ENCODE measurements at places on chromosomes 5 and 9.

DNA sequence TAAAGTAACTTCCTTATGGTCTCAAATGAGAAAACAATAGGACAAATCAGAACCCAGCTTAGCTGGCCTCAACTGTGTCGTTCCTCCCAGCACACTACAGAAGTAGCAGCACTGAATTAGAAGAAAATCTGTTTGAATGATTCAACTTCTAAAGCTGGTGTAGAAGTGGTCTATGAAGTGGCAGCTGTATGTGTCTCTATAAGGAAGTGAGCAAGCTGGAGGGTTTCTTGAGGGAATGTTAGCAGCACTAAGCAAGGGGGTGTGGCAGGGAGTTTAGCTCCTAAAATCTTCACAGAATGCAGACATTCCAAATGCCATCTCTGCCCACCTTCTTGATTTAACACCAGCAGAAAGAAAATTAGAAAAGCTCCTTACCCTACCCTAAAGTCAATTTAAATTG is 4.1 kb downstream of the KLF9 start:
- DNase-seq = peak; percentile 29

DNA sequence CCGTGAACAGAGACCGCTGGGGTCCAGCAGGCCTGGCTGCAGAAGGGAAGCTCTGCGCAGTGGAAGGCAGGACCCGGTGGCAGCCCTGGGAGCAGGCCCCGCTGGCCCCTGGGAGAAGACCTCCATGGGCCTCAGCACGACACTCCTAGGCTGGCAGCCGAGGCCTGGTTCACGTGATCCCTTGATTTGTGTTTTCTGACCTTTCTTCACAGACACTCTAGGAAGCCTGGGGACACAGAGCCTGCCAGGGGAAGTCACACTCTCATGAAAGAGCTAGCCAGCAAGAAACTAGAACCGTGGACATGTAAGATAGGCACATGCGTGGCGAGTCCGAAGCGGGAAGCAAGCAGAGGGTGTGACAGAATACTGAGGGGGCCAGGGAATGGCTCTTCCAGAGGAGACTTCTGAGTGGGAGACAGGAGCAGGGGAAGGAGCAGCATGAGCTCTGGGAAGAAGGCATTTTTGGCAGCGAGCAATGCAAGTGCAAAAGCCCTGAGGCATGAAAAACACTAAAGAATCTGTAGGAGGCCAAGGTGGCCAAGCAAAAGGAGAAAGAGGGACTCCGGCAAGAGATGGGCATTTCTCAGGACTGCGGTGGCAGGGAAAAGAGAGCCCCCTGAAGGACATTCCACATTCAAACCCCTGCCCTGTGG is 26.6 kb upstream of the IL17B start:
- no peak for DNase-seq

GRCh38 chr9:137116027-137116507 is 1.5 kb upstream of the DPP7 start:
- no peak for DNase-seq

DNA sequence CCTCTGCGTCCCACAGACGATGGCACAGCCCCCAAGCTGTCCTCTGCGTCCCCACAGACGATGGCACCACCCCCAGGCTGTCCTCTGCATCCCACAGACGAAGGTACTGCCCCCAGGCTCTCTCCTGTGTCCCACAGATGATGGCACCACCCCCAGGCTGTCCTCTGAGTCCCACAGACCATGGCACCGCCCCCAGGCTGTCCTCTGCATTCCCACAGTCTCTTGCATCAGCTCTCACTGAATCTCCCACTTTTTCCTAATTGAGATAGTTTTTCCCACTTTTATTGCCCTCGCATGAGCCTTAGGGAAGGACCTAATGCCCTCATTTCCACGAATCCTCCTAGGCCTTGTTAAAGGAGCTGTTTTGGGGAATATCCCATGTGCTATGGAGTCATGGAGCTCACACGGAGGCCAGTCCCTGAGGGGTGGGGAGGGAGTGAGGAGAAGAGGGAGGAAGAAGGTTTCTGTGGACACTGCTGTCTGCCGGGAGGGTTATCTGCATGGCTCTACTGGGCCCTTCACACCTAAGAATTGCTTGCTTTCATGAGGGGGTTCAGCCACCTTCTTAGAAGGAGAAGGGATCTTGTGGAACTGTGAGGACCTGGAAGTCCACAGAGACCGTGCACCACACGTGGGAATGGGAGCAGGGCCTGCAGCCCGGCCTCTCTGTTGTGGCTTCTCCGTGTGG is 58.2 kb upstream of the PTCH1 start:
- no peak for DNase-seq

GRCh38 chr9:76651119-76651705 is 113.0 kb upstream of the PCA3 start:
- DNase-seq = no peak

DNA sequence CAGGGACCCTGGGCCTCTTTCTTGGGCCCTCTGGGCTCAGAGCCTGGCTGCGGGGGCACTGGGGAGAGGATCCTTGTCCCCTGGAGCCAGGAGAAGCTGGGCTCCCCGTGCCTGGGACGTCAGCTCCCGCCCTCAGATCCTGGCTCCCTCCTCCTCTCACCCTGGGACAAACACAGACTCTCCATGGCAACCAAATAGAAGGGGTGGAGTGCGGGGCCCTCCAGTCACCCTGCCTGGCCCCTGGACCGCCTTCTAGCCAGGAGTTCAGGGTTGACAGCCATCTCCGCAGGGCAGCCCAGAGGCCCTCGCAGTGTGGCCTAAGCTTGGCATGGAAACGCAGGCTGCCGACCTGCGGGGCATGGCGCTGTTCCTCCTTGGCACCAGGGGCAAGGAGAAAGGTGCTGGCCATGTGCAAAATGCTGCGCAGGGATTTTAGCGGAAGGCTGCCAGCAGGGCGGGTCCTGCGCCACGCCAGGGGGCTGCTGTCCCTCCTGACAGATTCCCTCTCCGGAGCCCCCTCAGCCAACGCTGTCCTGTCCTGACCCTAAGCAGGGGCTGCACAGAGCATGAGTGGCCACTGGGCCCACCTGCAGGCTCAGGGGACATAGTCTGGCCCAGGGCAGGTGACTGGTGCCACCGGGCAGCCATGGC is 1.0 kb downstream of the ZDHHC11 start:
- no peak for DNase-seq

- no peak for DNase-seq
Measured at GRCh38 chr9:120252248-120252647, 327.7 kb downstream of the CDK5RAP2 start.

DNA sequence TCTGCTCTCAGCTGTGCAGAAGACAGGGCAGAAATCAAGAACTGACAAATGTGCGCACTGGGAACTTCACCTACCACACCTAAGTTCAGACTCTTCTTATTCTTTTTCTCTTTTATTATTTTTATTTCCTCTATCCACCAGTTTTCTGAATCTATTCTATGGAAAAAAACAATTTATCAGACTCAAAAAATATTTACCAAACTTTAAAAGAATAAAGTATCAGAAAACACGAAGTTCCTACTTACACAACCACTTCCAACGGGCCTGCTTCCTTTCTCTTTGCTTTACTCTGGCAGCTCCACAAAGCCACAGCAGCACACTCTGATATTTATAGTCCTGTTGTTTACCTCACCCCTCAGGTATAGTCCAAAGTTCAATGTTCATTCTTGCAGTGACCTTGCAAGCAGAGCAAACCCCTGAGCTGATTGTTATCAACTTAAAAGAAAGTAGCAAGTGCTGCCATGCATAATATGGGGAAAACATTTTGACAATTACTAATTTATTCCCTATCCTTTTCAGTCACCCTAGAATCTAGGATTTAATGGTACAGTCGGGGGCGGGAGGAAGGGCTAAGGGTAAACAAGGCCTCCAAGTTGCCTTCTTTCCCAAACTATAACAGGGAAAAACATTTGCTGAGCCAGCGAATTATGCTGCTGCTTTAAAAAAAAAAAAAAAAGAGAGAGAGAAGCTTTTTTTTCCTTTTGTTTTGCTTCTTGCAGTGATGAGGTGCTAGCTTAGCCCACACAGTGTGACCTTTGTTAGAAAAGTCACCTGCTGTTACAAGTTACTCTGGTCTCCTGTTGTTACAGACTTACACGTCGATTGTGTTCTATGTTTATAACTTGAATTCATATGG is at the start of gene SELENOP:
Gene SELENOP, minus strand, starts transcription at position 302 of the 856 bp plus-strand sequence. CDS start 3,539 bp downstream, outside the sequence.
- DNase-seq = no peak

GRCh38 chr5:128038643-128039042 is 44.9 kb upstream of the SLC12A2 start:
- peak; percentile 67 for DNase-seq

DNA sequence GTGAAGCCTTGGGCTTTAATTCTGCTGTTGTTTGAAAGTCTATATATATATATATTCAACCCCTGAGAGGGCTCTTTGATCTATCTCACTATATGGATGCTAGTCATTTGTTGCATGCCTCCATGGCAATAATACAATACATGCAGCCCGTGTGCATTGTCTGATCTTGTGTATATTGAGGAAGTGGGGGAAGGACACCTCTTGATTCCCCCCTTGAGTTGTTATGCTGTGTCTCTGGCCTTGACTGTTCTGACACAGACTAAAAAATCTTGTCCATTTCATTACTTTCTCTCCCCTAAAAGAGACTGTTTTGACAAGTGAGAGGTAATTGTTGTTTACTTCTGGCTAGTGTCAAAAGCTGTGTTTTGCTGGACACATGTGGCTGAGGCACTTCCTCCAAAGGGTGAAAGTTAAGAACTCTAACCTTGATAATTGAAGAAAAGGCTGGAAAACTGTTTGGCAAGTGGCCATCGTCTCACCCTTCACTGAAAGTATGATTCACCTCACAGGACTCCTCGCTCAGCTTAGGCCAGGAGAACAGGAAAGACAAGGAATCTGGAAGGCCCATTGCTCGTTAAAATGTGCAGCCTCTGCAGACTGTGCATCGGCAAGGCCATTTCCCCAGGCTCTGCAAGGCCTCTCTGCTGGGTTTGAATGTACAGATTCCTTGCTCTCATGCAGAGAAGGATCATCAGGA is 304.0 kb downstream of the PRELID2 start:
- DNase-seq = peak; percentile 80

DNA sequence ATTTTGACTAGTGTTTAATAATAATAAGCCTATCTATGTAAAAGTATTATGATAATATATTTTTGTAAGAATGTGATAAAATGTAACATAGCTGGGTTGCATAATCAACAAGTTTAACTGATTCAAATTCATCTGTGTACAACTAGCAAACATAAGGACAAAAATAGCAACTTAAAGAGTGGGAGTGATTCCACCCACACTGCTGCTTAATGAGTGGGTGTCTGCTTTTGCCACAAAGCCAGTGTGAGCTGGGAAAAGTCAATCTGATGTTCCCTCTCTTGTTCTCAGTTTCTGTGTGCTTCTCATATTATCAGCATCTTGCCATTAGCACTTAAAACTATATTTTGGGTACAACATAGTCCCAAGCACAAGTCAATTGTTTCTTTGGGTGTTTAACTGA is 111.1 kb upstream of the DPYSL3 start:
- DNase-seq = no peak

- DNase-seq = no peak
Measured at GRCh38 chr9:79208791-79209396, 362.9 kb upstream of the TLE4 start.

Measured in HFFc6 (cell line).